ENCODE measurements at places on chromosomes 2 and 18.

DNA sequence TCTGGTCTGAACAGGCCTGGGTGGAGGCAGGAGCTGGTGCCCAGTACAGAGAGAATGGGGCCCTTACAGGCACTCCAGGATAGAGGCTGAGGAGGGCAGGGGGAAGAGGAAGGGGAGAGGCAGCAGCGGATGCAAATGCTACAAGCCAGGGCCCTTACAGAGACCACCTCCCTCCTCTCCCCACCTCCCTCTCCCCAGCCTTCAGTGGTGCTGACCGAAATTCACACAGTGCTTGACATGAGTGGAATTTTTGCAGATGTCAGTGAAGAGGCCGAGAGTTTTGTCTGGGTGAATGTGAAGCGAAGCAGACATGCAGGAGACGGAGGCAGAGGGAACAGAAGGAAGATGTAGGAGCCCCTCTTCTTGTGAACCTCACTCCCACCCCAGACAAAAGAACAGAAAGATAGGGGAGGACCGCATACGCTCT, 31.9 kb downstream of the CIB4 start:
- DNase-seq, result no peak

- no peak for DNase-seq
These were observed 64.0 kb downstream of the RTN4 start for GRCh38 chr2:54986264-54986663.

DNA sequence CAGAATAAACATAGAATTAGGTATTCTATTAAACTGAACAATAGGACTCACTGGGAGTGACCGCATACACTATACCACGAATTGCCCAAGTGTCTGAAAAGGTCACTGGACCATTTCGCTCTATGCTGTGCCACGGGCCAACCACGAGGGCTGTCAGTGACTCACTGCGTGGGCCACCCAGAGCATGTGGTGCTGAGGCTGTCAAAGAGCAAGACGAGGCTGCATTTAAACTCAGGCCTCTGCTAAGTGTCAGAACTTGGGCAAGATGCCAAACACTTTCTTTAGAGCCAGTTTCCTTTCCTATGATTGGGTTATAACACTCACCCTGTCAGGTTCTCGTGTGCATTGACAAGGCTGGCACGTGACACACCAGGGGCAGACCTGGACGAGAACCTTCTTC, 97.5 kb downstream of the SH3YL1 start:
- DNase-seq, result no peak

GRCh38 chr2:57681650-57682049, 365.0 kb upstream of the VRK2 start:
- no peak for DNase-seq

DNA sequence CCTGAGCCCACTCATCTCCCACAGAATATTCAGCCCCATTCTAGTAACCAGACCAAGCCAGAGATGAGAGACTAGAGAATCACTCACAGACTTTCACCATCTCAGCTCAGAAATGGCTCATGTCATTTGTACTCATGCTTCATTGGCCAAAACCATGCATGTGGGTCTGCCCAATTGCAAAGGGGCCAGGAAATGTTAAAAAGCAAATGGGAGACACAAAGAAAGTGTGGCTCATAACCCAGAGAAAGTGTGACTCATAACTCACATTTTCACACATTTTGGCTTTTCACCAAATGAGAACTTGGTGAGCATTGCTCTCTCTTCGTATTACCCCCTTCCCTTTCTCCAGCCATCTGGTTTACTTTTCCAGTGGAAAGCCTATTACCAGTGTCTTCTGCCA, 66.2 kb downstream of the MDH1 start:
- DNase-seq, result no peak

- no peak for DNase-seq
These were observed 14.3 kb upstream of the EHBP1 start for GRCh38 chr2:62691186-62691585.

DNA sequence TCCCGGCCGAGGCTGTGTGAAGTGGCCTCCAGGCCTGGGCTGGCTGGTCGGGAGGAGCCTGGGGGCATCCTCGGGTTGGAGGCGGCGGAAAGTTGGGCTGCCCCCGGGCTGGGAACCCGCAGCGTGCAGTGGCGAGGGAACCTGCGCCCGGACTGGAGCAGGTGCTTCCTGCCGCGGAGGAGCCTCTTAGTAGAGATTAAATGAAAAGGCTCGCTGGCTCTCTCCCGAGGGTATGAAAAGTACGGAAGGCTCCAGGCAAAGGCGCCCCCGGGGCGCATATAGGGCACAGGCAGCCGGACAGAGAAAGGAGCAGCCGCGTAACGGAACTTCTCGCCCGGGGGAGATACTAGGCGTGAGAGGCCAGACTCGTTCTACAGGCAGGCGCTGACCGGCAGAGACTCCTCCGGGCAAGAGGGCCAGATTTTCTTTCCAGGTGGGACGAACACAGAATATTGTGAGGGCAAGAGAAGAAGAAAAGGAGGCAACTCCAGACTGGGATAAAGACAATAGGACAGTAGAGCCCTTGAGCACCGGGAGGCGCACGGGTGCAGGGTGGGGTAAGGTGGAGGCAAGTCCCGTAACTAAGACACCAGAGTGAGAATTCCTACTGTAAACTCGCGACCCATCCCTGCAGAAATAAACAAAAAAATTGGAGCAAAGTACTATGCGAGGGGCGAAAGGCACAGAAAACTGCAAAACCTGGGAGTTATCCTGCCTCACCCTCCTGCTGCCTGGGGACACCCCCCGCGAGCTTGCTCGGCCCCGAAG, 816 bp downstream of the CDH2 start:
- no peak for DNase-seq
